ENCODE measurements at places on chromosomes 6 and 20.

- peaks cover 5% of the 10 kb centered on the region for H3K36me3 ChIP-seq
- H3K4me1 ChIP-seq = peaks cover 71% of the 10 kb centered on the region
- H3K4me3 ChIP-seq = peak overlapping the region; percentile 26
- H3K27me3 ChIP-seq = peaks cover 2% of the 10 kb centered on the region
- no peak overlapping the region for H3K27ac ChIP-seq
Observed at GRCh38 chr20:64037498-64038213, 1.7 kb downstream of the C20orf204 start.

DNA sequence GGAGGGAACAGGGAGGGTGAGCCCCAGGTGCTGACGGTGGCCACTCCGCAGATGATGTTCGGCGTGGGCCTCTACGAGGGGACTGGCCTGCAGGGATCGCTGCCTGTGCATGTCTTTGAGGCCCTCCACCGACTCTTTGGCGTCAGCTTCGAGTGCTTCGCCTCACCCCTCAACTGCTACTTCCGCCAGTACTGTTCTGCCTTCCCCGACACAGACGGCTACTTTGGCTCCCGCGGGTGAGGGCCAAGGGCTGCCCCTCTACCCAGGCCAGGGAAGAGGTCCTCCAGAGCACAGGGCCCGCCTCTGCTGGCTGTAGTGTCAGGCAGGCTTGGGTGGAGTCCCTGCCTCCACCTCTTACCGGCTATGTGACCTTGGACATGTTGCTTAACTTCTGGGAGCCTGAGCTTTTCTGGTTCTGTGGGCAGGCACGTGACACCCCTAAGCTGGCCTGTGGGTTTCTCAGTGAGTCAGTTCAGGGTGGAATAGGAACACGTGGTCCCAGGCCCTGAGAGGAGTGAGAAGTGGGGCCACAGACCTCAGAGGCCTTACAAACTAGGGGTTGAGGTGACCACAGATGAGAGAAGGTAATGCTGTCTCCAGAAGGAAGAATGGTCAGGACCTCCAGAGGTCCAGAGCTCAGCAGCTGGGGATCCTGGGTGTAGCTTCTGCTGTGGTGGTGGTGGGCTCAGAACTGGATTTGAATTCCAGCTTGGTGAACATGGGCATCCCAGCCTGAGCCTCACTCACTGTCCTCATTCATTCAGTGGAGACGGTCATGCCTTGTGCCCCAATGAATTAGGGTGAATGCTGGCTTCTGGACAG, 11.9 kb downstream of the PCIF1 start:
- H3K4me3 ChIP-seq = no peak overlapping the region
- H3K27me3 ChIP-seq = no peaks in the 10 kb centered on the region

GRCh38 chr6:168292826-168293225, 26.8 kb downstream of the DACT2 start:
- H3K27me3 ChIP-seq = peaks cover 12% of the 10 kb centered on the region
- no peak overlapping the region for H3K27ac ChIP-seq
- no peak for DNase-seq
- no peaks in the 10 kb centered on the region for H3K36me3 ChIP-seq
- no peak overlapping the region for H3K4me3 ChIP-seq

- no peak overlapping the region for H3K4me3 ChIP-seq
- DNase-seq = no peak
- H3K27me3 ChIP-seq = peaks cover 2% of the 10 kb centered on the region
- H3K36me3 ChIP-seq = no peaks in the 10 kb centered on the region
- H3K27ac ChIP-seq = no peak overlapping the region
- H3K4me1 ChIP-seq = peaks cover 3% of the 10 kb centered on the region
Observed at GRCh38 chr6:107646776-107647438, 157.0 kb downstream of the SOBP start.

DNA sequence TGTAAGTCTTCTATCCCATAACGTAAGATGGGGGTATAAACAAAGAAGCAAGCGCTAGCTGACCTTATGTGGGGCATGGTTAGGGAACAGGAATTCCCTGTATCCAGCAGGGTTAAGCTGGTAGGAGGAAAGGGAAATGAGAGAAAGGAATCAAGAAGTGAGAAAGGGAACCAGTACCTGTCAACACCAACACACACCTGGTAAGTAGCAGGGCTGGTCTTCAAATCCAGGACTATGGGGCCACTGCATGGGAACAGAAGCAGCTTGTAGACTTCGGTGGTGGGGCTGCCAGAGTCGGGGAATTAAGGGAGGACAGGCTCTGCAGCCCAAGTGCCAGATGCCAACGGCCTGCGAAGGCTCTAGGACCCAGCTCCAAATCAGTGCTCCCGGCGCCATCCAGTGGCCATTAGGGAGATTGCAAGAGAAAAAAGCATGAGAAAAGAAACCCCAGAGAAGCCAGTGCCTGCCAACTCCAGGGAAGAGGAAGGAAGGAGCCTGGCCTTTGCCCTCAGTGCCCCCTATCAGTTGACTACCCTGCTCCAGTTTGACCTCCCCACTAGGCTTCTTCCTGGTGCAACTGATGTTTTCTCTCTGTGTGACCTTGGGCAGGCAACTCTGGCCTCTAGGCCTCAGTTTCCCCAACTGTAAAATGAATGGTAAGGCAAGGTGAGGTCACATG, 15.8 kb upstream of the RBPJL start:
- H3K27ac ChIP-seq = no peak overlapping the region
- H3K27me3 ChIP-seq = peaks cover 33% of the 10 kb centered on the region
- peak; percentile 74 for DNase-seq

DNA sequence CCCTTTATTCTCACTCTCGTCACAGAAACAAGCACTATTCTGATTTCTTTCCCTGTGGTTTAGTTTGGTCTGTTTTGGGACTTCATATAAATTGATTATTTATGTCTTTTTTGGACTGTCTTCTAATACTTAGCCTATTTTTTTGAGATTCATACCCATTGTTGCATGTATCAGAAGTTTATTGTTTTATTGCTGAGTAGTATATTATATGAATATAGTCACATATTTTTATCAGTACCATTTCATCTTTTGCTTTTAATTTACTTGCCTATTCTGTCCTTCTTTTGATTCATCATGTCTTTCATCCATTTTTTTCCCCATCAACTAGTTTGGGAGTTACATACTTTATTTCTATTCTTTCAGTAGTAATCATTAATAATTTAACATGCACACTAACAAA, 112.0 kb downstream of the ID4 start:
- no peaks in the 10 kb centered on the region for H3K4me1 ChIP-seq
- DNase-seq = no peak
- no peaks in the 10 kb centered on the region for H3K27me3 ChIP-seq
- H3K4me3 ChIP-seq = no peak overlapping the region
- no peaks in the 10 kb centered on the region for H3K36me3 ChIP-seq

- no peak overlapping the region for H3K27ac ChIP-seq
- no peaks in the 10 kb centered on the region for H3K36me3 ChIP-seq
- no peak for DNase-seq
- H3K4me3 ChIP-seq = no peak overlapping the region
Observed at GRCh38 chr6:170435766-170436165, 117.3 kb downstream of the PSMB1 start.

DNA sequence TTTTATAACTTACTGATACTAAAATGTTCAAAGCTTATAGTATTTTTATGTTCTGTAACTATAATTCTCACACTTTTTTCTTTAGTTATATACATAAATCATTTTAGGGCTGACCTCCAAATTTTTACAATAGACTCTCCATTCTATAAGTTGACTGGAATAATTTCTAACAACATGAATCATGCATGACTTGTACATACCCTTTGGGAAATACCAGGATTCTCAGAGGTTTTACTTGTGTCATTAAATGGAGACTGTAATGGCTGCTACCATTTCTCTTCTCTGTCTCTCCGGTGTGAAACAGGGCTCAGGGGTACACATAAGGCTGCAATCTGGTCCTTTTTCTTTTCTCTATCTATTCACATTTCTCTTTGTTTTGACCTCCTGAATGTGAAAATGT, 222.2 kb upstream of the FLRT3 start:
- no peak overlapping the region for H3K27ac ChIP-seq
- no peaks in the 10 kb centered on the region for H3K27me3 ChIP-seq
- H3K4me3 ChIP-seq = no peak overlapping the region
- no peak for DNase-seq
- H3K4me1 ChIP-seq = no peaks in the 10 kb centered on the region

DNA sequence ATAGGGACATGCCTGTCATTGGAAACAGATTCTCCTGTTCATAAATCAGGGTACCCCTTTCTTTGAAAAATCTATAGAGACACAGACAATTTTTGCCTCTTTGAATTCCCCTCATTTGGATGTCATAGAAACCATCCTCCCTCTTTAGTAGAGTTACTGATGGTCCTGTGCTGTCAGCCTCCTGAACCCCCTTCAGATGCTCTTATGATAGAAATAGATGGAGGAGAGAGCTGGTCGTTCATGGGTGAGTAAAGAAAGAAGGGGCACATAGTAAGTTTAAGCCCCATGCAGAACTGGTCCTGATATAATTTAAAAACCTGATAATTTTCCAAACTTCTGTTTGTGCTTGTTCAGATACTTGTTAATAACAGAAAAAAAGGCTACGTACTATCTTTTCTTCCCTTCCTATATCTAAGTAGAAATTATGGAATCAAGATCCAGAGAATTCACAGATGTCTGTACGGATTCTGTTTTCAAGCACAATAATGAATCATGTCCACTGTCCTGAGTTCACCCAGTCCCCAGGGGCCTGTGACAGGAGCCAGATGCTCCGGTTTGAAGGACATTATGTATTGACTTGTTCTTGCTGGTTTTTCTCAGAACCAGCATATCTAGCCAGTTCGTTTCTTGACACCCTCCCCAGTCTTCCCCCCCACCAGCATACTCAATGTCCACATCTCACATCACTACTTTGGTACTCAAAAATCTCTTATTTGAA, 78.1 kb downstream of the NCOA7 start:
- no peak for DNase-seq
- peaks cover 2% of the 10 kb centered on the region for H3K36me3 ChIP-seq

DNA sequence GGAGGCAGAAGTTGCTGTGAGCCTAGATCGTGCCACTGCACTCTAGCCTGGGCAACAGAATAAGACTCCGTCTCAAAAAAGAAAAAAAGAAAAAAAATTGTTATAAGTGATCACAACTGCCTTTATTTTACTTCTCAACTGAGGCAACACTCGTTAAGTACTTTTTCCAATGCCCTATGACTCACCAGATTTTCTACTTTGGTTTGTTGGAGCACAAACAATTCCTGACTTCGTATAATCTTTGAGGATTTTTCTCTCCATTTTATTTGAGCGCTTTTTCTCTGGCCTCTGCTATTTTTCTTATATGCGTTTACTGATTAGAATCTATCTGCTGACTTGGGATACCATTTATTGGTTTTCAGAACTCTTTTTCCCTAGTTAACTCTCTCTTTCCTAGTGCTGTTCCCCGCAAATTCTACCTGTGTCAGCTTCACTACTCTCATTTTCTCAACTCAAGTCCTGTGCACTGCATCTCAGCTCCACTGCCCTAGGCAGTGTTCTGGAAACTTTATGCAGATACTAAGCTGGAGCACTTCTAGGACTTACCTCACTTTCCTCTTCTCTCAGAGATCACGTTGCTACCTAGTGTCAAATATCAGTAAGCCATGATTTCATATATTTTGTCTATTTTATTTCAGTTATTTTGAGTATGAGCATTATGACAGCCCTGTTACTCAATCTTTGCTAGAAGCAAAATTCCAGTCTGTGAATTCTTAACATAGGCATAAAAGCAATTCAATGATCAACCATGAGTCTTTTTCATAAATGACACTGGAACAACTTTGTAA, 1120.1 kb upstream of the CITED2 start:
- no peaks in the 10 kb centered on the region for H3K36me3 ChIP-seq
- H3K4me3 ChIP-seq = no peak overlapping the region
- DNase-seq = no peak

GRCh38 chr6:168756009-168756634, 315.1 kb downstream of the SMOC2 start:
- DNase-seq = no peak
- H3K36me3 ChIP-seq = no peaks in the 10 kb centered on the region
- H3K27me3 ChIP-seq = peaks cover 7% of the 10 kb centered on the region
- H3K4me3 ChIP-seq = no peak overlapping the region

- peak overlapping the region; percentile 66 for H3K27ac ChIP-seq
- no peak for DNase-seq
- peaks cover 5% of the 10 kb centered on the region for H3K36me3 ChIP-seq
- no peaks in the 10 kb centered on the region for H3K27me3 ChIP-seq
- H3K4me3 ChIP-seq = no peak overlapping the region
Observed at GRCh38 chr6:42292004-42292740, 74.5 kb upstream of the MRPS10 start.

DNA sequence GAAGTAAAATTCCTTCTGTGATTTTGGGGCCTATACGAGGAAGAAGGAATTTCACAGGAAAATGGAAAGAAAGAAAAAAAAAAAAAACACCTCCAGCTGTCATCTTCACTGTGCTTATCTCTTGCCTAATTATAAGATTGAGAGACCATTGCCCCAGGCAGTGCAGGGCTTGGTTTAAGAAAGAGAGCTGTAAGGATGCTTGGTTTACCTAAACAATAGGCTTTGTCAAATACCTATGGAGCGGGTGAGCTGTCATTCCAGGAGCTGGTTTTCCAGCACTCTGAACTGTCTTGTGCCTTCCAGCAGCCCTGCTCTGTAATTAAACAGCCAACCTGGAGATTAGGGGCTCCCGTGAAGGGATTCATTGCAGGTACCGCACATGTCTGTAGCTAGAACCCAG, 137.8 kb downstream of the EDN3 start:
- DNase-seq = no peak
- H3K27ac ChIP-seq = no peak overlapping the region
- no peaks in the 10 kb centered on the region for H3K36me3 ChIP-seq
- H3K4me3 ChIP-seq = no peak overlapping the region
- no peaks in the 10 kb centered on the region for H3K4me1 ChIP-seq
- peaks cover 13% of the 10 kb centered on the region for H3K27me3 ChIP-seq

- H3K27me3 ChIP-seq = peaks cover 4% of the 10 kb centered on the region
- H3K4me3 ChIP-seq = no peak overlapping the region
- H3K4me1 ChIP-seq = no peaks in the 10 kb centered on the region
- DNase-seq = no peak
- no peaks in the 10 kb centered on the region for H3K36me3 ChIP-seq
- H3K27ac ChIP-seq = no peak overlapping the region
Observed at GRCh38 chr6:168362276-168362990, 42.9 kb upstream of the DACT2 start.

GRCh38 chr6:30862156-30862875, 22.0 kb upstream of the DDR1 start:
- no peak overlapping the region for H3K27ac ChIP-seq
- H3K4me3 ChIP-seq = no peak overlapping the region
- peaks cover 13% of the 10 kb centered on the region for H3K36me3 ChIP-seq
- H3K27me3 ChIP-seq = no peaks in the 10 kb centered on the region
- no peak for DNase-seq
- H3K4me1 ChIP-seq = peaks cover 27% of the 10 kb centered on the region

DNA sequence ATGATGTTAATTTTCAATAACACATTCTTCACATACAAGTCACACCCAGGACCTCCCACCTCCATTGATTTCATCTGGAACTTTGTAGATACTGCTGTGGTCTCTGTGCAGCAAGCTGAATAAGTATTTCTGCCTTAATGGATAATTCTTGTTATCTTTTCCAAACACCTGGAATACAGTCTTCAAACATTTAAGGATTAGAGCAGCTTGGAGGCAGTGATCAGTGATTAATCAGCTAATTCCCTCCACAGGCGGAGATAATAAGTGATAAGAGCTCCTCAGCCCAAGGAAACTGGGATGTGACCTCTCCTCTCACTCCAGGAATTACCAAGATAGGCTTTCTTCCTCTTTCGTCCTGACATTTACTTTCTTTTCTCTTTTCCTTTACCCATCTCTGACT, 110.7 kb downstream of the FIG4 start:
- no peak overlapping the region for H3K4me3 ChIP-seq
- H3K36me3 ChIP-seq = peaks cover 8% of the 10 kb centered on the region
- no peak for DNase-seq

All from activated naive CD8-positive, alpha-beta T cell treated with anti-CD3 and anti-CD28 coated beads, Interleukin-2, amount 50 U/mL, for 24 hours (primary cell).